NCI-H2081 treated with DMSO at 0.1 percent for 48 hours (cell line): ENCODE measurements at places on chromosomes 6 and 20.

DNA sequence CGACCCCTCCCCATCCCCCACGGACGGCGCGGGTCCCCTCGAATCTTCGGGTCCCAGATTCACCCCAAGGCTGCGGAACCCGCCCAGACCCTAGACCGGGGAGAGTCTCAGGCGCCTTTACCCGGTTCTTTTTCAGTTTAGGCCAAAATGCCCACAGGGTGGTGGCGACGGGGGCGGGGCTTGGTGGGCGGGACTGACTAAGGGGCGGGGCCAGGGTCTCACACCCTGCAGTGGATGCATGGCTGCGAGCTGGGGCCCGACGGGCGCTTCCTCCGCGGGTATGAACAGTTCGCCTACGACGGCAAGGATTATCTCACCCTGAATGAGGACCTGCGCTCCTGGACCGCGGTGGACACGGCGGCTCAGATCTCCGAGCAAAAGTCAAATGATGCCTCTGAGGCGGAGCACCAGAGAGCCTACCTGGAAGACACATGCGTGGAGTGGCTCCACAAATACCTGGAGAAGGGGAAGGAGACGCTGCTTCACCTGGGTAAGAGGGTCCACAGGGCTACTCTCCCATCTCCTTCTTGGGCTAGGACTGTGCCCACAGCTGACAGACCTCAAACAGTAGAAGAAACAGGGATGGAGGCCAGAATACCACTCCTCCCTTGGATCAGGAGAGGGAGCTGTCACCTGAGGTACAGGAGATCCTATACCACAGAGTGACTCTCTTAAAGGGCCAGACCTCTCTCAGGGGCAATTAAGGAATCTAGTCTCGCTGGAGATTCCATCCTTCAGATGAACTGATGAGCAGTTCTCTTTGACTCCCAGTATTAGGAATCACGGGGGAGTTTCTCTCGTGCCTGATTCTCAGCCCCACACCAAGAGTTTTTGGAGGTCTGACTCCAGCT is 942 bp downstream of the HLA-E start:
- DNase-seq: no peak

GRCh38 chr6:22632581-22633145 is 63.3 kb downstream of the HDGFL1 start:
- no peak for DNase-seq

GRCh38 chr20:1171461-1172093 is 13.2 kb downstream of the TMEM74B start:
- DNase-seq: no peak

- DNase-seq: no peak
Measured at GRCh38 chr6:98574984-98575383, 259.4 kb upstream of the POU3F2 start.

DNA sequence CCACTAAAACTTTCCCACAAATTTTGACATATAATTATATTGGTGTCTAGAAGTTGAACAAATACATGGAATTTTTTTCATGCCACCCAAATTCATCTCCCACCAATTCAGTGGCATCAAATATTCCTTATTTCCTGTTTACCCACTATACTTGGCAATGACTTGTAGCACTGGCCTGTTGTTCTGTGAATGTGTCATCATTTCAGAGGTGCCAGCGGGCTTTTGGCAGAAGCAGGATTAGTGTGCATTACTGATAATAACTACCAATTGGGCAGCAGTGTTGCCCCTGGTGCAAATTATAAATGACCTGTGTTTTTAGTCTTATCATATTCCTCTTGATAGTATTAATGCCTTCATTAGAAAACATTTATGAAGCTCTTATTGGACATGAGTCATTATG is 121.3 kb downstream of the TFAP2B start:
- no peak for DNase-seq

DNA sequence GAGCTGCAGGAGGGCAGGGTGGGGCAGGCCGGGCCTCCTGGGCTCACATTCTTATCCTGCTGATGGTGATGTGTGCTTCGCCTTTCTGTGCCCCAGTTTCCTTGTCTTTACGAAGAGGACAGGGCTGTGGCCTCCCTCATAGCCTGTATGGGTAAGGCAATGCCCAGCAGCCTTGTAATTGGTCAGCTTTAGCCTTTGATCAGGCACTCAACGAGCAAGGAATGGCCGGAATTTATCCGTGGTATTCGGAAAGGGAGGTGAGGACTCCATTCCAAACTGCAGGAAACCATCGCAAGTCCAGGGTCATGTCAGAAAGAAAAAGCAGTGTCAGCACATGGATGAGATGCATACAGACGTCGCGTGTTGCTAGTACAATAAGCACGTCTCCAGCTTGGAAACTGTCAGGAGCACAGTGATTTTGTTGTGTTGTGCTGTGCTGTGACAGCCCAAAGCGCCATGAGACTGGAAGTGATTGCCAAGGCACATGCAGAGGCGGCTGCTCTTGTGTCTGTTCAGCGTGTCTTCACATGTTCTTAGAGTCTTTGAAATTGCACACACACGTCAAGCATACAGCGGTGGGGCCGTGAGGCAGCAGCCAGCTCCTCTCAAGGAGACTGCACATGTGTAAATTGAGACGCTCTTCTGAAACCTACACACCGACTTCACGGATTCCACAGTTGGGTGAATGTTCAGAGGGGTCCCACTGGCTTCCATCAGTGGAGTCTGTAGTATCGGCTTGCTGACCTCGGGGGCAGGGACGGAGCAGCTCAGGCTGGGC is 6.2 kb downstream of the SS18L1 start:
- no peak for DNase-seq

DNA sequence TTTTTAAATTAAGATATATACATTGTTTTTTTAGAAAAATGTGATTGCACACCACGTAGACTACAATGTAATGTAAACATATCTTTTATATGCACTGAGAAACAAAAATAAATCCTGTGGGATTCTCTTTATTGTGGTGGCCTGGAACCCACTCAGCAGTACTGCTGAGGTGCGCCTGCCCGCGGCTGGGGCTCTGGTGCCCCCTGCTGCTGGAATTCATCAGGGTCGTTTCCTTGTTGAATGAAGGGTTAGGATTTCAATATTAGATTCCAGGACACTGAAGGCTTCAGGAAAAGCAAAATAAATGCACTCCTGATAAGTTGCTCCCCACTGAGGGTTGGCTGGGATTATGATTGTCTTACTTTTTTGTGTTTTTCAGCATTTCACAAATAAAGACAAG is 175.8 kb upstream of the GGTLC1 start:
- DNase-seq: no peak

- DNase-seq: no peak
Measured at GRCh38 chr6:35511562-35511941, 1.1 kb downstream of the TULP1 start.

DNA sequence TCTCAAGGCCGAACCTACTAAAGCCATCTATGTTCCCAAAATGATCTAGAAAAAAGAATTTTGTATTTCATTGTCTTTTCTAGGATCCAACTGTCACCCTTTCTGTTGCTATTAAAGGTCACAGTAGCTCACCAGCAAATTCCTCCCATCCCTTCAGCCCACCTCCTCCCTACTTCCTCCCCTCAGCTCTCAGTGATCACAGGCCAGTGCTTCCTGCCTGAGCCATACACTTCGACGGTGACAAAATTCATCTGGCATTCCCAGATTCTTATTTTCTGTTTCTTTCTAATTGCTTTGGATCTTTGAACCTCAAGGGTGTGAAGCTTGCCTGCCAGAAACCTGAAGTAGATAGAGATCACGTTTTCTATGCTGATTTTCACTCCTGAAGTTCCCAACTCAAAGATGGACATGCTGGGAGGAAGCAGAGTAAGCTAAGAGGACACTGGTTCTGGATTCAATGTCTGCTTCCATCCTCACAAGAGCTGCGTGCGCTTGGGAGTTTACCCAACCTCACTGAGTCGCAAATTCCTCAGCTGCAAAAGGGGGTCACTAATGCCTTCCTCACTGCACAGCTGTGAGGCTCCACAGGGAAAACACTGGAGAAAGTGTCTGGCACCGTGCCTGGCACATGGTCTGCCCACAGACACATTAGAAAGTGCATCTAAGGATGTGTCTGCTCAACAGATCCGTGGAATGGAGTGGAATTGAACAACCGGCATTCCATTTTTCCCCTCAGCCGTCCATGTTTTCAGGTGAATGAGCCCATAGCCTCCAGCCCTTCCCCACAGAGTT is 34.5 kb downstream of the MDGA1 start:
- DNase-seq: no peak

DNA sequence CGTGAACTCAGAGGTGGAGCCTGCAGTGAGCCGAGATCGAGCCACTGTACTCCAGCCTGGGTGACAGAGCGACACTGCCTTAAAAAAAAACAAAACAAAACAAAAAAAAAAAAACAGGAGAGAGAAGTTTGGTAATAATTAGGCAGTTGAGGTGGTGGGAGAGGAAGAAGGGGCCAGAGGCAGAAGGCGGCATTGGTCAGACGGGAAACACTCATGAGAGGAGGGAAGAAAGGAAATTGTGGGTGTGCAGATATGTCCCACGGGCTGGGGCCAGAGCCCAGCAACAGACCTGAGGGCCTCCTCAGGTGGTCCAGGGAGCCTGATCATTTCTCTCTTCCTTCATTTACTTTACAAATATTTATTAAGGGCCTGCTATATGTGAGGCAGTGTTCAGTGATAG is 20.0 kb downstream of the SULF2 start:
- DNase-seq: no peak

- no peak for DNase-seq
Measured at GRCh38 chr6:17863901-17864754, 123.3 kb downstream of the KIF13A start.

GRCh38 chr6:134065706-134066105 is 13.3 kb upstream of the SLC2A12 start:
- no peak for DNase-seq

- DNase-seq: no peak
Measured at GRCh38 chr20:56628873-56629463, at the start of gene TFAP2C. Gene TFAP2C, plus strand, starts transcription at chr20:56629306. Its CDS starts 239 bp downstream, at chr20:56629545.

GRCh38 chr6:6270948-6271535 is 49.4 kb downstream of the F13A1 start:
- no peak for DNase-seq

DNA sequence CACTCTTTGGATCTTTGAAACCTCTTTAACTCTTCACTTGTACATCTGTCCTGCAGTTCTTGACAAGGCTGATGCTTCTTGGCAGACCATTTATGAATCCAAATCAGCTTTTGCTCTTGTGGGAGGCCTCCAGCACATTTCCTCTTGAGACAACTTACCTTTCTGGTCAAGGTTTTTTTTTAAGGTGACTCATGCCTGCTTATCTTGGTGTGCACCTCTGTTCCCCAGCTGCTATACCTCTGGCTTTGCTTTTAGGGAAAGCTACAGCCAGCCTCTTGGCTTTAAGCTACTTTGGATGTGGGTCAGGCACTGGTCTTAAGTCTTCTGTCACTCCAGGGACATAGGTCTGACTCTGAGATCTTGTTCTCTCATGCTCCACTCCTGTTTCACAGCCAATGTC is 106.5 kb downstream of the PHF3 start:
- DNase-seq: no peak
